ENCODE measurements at places on chromosomes 7 and 10.
A peak's percentile ranks its signal among the peaks of the same experiment; 100 is the strongest.

GRCh38 chr10:126736727-126737126 is 66.2 kb upstream of the C10orf90 start:
- DNase-seq, result no peak

GRCh38 chr10:70060389-70060788 is 7.7 kb downstream of the MACROH2A2 start:
- DNase-seq, result no peak

GRCh38 chr10:64159910-64160872 is 639.0 kb downstream of the REEP3 start:
- no peak for DNase-seq

DNA sequence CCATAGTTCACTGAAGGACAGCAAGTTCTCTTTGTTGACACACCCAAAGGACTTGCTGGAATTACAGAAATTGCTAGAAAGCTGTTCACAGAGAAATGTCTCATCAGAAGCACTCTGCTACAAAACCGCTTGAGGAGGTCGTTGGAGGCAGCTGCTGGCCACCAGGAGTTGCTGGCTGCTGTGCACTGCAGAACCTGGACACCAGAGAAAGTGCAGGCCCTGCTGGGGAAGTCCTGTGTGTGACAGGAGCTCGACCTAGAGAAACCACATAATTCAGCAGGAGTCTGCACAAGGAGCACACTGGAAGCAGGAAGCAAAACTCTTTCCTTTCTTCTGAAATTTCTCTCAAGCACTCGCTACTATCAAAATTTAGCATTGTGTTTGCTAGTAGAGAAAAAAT is 461.5 kb upstream of the GHITM start:
- no peak for DNase-seq

DNA sequence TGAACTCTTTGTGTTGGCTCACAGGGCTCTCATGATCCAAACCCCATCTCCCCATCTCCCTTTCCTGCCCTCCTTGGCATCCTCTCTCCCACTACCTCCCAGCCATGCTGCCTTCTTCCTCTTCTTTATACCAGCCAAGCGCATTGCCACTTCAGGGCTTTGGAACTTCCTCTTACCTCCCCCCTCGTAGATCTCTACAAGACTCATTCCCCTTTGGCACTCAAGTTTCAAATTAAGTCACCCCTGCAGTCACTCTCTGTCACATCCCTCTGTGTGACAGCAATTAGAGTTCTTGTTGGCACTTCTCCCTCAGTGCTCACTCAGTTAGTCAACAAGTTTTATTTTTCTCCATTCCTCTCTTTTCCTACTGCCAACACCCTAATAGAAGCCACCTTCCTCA is 20.8 kb upstream of the NRP1 start:
- no peak for DNase-seq

GRCh38 chr10:24456322-24456721 is 247.4 kb downstream of the KIAA1217 start:
- no peak for DNase-seq

DNA sequence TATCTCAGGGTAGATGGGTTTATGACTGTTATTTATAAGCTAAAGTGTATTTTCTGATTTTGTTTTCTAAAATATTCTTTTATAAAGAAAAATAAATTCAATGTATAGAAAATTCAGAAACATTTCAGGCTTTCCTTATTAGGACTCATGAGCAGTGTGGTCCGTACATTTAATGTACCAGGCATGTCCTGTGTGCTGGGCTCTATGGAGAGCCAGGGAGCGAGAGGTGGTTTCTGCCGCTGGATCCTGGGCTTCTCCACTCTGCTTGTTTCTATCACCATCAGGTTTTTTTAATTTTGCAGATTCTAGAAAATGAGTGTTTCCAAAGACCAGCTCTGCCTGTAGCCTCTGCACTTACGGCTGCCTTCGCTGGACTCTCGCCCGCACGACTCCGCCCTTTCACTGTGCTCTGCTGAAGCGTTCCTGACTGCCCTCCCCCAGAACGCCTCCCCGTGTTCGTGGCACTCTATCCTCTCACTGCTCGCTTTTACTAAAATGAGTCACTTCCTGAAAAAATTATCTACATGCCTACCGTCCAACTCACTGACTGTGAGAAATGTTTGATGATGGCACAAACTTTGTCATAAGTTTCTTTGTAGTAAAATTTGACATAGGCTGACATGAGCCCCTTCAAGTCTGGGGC is 188.5 kb downstream of the ZMYND11 start:
- peak; percentile 39 for DNase-seq

DNA sequence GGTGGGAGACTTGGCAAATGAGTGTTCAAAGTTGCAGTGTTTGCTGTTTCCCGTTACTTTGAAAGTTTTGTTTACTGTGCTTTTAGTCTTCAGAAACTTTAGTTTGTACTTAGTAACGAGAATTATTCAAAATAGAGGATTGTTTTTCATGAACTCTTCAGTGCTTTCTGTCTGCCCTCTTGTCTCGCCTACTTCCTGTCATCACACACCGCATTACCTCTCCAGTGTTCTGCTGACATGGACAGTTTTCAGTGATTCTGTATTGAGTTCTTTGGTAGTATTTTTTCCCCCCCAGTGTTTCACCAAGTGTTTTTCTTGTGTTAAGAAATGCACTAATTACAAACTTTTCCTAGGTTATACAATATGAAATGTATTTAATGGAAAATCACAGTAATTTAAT is 207.0 kb downstream of the MLLT10 start:
- peak; percentile 58 for DNase-seq

DNA sequence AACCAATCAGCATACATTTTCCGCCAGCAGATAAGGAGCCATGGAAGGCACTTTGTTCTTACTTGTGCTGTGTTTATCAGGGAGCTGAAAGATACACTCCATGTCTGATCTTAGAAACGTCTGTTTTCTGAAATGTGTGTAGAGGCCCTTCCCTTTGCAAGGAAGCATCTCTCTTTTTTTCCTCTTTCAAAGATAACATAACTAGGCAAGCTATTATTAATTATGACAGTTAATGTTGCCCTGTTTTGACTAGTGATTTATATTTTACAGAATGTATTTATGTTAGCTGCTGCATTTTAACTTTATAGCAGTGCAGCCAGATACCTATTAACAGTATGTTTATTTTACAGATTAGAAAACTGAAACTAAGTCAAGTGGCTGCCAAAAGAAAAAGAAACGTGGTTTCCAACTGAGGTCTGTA is 683.2 kb upstream of the IGFBP3 start:
- no peak for DNase-seq

- DNase-seq, result no peak
Observed at GRCh38 chr7:12328888-12329770, 74.5 kb downstream of the VWDE start.

DNA sequence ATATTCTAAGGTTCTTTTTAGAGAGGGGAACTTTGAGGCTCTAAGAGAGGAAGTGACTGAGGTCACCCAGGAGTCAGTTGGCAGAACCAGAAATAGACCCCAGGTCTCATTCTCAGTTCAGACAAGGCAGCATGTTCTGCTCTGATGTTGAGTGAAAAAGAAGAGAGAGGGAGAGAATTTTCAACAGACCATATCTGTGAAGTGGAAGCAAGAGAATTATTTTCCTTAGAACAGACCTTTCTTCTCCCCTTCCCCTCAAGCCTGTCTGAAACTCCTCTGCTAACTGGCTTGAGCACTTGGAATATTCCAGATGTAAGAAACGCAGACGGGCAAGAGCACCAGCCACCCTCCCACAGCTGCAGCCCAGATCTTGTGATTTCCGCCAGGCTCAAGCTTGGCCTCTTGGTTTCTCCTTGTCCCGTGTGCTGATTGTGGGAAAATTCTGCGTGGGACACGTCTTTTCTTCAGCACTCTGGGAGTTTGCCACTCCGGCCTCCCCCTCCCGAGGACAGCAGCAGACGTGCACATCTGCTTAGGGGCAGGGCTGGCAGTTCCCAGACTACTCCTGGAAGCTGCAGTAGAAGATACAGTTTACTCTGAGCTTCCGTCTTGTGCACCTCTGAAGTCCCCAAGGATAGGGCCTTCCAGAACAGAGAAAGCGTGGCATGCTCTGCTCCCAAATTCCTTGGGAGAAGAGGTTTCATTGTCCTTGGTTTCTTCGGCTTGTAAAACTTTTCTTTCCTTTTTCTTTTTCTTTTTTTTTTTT is 22.7 kb upstream of the IKZF1 start:
- DNase-seq, result no peak

DNA sequence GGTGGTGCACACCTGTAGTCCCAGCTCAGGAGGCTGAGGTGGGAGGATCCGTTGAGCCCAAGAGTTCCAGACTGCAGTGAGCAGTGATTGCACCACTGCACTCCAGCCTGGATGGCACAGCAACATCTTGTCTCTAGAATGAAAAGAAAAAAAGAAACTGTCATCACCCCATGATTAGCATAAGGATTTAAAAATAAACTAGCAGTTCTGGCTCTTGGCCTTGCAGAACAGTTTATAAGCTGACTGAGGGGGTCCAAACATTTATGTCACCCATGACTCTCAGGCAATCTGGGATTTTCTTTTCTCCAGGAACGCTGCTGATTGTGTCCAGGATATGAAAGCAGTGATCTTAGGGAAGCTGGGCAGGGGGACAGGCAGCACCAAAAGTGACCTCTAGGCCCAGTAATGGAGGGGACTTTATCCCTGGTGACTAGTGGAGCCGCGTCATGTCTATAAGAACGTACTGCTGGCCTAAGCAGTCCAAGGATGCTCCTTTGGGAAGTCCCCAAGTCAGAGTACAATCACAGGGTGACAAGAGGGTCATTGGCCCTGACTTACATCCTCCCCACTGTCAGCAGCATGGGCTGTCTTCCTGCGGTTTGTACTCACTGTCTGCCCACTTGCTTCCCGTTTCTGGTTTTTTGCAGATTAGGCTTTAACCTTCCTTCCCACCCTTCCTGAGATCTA is 177.4 kb downstream of the ARHGAP12 start:
- DNase-seq, result peak; percentile 69

- no peak for DNase-seq
Observed at GRCh38 chr7:157630301-157630853, 293.6 kb downstream of the DNAJB6 start.

DNA sequence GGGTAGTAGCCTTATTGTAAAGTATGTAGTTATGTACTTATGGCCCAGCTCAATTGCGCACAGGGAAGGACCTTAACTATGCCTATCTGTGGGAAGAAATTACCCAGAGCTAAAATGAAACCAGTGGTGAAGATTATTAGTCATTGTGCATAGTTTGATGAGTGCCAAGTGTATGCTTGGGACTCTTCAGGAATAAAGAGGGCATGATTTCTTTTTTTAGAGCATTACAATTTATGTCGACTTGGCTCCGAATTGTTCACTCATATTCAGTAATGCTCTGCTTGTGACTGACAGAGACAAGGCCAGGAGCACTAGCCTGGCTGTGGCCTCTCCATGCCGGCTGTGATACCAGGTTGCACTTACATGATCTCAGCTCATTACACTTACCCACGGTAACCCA is 269.5 kb downstream of the TRIL start:
- no peak for DNase-seq

DNA sequence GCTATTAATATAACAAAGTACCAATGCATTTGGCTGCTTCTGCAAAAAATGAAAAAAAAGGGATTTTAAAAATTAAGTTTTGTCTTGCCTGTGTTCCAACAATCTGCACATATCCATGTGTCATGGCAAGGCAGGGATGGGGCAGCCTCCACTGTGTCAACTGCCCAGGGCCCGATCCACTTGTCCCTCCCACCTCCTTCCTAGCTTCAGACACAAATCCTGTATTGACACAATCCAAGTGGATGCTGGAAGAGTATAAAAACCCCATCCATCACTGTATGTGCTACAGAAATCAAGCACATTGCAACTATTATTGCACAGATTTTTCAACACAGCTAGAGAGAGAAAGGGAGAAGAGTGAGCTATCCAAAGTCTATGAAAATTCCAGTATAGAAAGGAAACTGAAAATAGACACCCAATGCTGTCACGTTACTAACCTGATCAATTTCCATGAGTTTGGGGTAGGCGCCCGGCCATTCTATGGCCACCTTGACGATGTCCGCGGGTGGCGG is 106.4 kb downstream of the ELMO1 start:
- DNase-seq, result no peak

DNA sequence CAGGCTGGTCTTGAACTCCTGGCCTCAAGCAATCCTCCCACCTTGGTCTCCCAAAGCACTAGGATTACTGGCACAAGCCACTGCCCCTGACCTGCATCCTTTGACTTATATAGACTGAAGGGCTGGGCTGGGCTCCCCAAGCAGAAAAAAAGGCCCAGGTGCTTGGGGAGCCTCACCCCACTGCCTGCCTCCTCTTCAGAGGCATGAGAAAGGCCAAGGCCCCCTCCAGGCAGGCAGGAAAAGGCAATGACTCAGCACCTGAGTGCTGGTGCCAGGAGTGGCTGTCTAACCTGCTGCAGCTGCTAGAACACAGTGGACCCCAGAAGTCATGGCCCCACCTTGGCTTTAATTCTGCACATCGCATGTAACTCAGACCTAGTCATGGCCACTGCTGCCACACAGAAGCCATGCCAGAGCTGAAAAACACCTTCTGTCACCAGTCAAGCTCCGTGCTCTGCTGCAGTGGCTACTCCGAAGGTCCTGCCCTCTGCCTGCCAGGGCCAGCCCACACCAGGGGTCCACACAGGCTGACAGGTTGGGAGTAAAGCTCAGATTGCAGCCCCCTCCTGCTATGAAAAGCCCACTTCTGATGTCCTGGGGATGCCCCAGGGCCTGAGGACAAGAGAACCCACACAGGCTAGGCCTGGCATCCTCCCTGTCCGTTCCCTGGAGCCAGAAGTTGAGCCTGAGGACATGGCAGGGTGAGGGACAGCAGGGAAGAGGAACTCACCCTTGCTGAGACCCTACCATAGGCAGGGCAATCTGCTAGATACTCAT is 48.5 kb downstream of the GRID1 start:
- DNase-seq, result no peak

DNA sequence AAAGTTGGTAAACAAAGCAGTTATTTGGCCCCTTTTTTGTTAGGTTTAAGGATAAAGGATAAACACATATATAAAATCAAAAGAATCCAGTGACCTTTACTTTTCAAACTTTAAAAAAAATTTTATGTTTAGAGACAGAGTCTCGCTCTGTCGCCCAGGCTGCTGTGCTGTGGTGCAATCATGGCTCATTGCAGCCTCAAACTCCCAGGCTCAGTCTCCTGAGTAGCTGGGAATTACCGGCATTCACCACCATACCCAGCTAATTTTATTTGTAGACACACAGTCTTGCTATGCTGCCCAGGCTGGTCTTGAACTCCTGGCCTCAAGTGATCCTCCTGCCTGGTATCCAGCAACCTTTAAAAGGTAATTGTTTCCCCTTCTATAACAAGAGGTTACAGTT is 31.3 kb downstream of the GNA12 start:
- no peak for DNase-seq

GRCh38 chr10:78892338-78893176 is 176.2 kb upstream of the ZMIZ1 start:
- DNase-seq, result no peak

Measured in CD4-positive, alpha-beta T cell treated with Interleukin-1 beta for 1 hour (primary cell).